ENCODE measurements at places on chromosomes 6 and 20. TPM values are rescaled to one million over a fixed set of nuclear protein-coding genes. Genes with fewer than 3 reads are reported as not detected.

ECT2L gene
- not detected for polyA plus RNA-seq

CCN6 gene
- polyA plus RNA-seq: not detected

REPS1 gene
- polyA plus RNA-seq: 14.3 TPM

LGSN gene
- not detected for polyA plus RNA-seq

All from immature natural killer cell (primary cell).